ENCODE measurements at places on chromosomes 2 and 18.

- no peak for DNase-seq
Measured at GRCh38 chr2:33342705-33343104, 133.7 kb upstream of the RASGRP3 start.

GRCh38 chr2:159760326-159760725 lies 37.7 kb downstream of the CD302 start:
- no peak for DNase-seq

- DNase-seq = no peak
Measured at GRCh38 chr2:161005170-161005569, 155.1 kb upstream of the TANK start.

- no peak for DNase-seq
Measured at GRCh38 chr18:10893196-10893595, 256.2 kb downstream of the PIEZO2 start.

GRCh38 chr2:11159574-11160170 lies 4.4 kb downstream of the SLC66A3 start:
- DNase-seq = no peak

DNA sequence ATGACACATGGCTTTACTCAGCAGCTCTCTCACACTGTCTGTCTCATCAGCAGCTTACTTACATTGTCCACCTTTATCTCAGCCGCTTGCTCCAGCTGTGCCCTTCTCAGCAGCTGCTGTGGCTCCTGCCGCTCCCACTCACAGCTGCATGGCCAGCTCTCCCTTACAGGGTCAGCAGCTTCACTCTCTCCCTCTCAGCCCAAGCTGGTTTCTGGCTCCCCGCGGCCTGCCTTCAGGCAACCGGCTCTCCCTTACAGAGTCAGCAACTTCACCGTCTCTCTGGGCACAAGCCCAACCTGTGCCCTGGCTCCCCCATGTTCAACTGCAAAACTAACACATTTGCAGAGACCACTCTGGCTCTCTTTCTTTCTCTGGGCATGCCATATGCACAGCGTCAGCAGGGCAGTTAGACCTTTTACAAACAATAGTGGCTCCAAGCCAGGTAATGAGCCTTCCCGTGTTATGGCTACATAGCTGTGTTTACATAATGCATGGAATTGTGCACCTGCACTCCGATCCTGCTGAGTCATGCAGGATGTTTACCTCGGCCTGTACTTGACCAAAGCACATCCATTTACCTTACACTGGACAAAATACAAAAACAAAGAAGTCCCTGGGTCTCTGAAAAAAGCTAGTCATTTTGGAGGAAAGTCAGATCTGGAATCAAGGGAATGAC lies 167.3 kb downstream of the DOK6 start:
- no peak for DNase-seq

DNA sequence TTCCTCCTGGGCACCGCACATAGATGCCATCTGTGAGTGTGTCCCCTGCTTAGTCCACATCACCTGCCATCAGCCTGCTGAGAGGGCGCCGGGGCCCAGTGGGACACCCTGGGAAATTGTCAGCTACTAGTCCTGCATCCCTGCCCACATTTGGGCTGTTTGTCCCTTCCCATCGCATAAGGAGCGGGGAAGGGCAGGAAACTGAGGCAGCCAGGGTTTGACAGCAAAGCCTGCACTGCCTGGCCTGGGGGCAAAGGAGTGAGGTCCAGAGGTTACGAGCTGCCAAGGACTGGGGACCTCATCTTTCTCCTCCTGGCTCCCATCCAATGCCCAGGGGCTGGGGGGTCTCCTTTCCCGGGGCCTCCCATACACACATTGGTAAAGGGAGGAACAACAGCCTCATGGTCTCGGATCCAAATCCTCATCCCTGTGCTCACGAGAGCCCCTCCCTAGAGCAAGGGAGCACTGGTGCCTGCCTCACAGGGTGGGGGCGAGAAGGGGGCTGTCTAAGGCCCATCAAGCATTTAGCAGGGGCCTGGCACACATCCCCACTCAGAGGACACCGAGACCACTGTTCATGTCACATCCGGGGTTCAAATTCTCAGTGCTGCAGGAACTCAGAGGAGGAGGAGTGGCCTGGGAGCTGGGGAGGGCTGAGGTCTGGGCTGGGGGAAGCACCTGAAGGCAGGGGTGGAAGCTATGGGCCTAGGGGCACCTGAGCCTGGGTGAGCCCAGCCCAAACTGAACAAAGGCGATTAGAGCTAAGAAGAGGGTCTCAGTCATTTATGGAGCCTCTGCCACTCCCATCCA lies 113.8 kb downstream of the SMAD7 start:
- DNase-seq = no peak

DNA sequence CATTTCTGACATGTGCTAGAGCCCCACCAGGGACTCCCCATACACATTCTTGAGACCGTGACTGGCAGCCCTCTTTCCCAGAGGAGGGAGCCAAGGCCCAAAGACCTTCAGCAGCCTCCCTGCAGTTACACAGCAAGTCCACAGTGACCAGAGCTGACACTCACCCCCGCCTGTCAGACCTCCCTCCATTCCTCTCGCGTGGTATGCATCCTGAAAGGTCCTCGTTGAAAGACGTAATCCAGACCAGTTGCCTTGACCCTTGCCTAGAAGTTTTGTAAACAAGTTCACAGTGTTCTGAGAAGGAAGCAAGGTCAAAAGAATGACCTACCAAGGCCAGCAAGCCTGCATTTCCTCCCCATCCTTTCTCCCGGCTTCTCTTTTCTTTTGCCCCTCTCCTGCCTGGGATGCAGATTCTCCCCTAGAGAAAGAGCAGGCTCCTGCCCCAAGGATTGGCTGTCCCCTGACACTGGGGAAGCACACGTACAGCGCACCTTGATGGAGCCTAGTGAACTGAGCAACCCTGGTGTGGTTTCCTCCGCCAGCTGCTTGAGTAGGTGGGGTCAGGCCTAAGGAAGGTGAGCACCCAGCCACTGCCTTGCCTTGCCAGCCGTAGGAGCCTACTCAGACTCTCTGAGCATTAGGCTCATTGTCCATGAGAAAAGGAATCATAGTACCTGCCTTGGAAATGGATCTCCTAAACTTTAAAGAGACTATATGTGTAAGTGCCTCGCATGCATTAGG lies 18.3 kb downstream of the TRIB2 start:
- no peak for DNase-seq

GRCh38 chr18:26999797-27000196 lies 134.3 kb upstream of the AQP4 start:
- DNase-seq = no peak

GRCh38 chr2:107936433-107937359 lies 49.6 kb upstream of the SLC5A7 start:
- DNase-seq = no peak

- no peak for DNase-seq
Measured at GRCh38 chr18:13239171-13239956, 20.8 kb downstream of the LDLRAD4 start.

DNA sequence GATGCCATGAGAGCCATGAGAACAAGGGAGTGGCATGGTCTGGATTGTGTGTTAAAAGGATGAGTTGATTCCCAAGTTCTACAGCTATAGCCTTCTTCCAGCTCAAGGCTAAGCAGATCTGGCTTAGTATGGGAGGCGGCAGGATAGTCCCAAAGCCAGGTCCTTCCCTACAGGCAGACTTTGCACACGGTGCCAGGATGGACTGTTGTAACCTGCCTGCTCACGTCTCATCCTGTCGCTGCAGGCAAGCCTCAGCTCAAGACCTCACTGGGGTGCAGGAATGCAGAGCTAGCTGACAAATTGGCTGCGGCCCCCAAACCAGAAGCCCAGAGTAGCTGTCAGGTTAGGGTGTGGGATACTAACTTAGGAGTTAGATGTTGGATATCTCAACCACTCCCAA lies 28.8 kb upstream of the IGFBP5 start:
- no peak for DNase-seq

DNA sequence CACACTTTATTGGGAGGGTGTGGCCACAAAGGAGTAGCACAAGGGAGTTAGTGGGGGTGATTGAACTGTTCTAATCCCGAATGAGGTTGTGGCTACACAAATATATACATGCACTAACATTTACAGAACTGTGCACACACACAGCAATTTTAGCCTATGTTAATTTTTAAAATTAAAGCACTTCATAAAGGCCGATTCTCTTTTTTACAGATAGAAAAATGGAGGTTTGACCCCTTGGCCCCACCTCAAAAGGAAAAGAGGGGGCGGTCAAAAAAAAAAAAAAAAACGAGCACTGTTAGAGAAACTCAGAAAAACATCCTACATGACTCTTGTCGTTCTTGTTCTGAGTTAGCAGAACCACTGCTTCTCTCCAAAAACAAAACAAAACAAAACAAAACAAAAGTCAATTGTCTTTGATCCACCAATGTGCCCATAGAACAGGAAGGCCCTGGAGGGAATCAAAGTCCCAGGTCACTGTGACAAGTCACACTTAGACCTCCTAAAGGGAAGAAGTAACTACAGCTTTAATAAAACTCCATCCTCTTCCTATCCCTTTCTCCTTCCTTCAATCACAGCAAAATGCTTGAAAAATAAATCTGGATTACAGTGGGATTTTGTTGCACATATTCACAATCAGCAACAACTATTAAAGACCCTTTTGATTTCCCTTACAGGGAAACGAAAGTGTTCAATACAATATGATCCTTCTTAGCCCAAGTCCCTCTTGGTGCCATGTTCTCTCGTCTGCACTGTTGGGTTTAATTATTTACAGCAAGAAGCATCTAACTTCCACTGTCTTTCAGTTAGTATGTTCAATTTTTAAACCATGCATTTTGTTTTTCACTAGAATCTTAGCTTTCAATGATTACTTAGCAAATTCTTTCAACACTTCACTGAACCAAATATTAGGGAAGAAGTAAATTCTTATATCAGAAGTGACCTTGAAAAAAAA lies 16.6 kb downstream of the LRP2 start:
- DNase-seq = no peak

- no peak for DNase-seq
Measured at GRCh38 chr2:35978218-35978617, 377.4 kb upstream of the CRIM1 start.

DNA sequence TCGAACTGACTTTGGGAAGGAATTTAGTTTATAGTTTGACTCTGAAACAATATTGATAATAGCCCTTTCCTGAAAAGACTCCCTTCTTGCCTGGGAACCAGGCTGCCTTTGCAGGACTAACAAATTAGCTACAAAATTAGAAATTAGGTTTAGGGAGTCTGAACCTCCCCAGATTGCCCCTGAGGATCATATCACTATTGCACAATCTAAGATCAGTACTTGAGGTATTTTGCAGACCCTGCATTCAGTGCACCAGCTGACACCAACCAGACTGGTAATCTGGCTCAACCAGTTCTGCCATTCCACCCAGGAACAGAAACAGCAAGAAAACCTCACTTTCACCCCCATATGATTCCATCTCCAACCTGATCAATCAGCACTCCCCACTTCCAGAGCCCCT lies 131.8 kb upstream of the GALNT5 start:
- DNase-seq = no peak

Measured in MG63 (cell line).